ENCODE measurements at places on chromosomes 12 and 14.

DNA sequence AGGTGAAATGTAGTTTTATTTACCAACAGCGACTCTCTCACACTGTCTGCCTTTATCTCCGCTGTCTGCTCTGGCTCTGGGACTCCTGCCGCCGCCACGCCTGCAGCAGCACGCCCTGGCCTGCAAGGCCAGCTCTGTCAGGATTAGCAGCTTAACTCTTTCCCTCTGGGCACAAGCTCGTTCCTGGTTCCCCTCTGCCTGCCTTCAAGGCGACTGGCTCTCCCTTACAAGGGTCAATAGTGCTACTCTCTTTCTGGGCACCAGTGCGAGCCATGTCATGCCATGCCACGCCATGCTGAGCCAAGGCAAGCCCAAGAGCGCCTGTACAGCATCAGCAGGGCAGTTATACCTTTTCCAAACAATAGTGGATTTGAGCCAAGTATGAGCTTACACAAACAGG lies 3.6 kb upstream of the CLEC2B start:
- DNase-seq, result no peak

DNA sequence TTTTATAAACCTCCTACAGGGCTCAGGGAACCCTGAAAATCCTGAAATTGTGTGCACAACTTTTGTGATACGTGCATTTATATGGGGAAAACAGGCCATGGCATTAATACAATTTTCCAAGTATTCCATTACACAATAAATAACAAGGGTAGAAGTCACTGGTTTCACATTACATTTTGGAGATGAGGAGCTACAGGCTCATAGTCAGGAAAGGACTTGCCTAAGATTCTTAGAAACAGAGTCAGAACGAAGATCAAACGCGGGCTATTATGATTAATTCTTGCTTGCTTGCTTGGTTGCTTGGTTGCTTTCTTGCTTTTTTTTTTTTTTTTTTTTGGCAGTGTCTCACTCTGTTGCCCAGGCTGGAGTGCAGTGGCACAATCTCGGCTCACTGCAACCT lies 16.7 kb downstream of the NOS1 start:
- DNase-seq, result no peak

- no peak for DNase-seq
Measured at GRCh38 chr12:61523276-61523992, 736.8 kb upstream of the USP15 start.

DNA sequence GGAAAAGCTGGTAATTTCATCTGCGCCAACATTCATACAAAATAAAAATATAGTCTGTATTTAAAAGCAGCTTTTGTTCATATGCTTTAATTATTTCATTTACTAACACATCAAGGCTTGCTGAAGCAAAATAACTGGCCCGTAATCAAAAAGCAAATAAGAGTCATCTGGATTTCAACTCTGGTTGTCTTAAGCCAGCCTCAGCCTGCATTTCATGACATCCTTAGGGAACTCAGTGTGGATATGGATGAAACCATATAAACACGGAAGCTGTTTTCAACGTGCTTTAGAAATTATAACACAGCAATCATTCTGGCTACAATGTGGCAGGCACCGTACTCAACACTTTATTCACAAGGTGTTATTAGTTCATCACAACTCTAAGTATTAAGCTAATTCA lies 852 bp downstream of the COX16 start:
- peak; percentile 29 for DNase-seq

DNA sequence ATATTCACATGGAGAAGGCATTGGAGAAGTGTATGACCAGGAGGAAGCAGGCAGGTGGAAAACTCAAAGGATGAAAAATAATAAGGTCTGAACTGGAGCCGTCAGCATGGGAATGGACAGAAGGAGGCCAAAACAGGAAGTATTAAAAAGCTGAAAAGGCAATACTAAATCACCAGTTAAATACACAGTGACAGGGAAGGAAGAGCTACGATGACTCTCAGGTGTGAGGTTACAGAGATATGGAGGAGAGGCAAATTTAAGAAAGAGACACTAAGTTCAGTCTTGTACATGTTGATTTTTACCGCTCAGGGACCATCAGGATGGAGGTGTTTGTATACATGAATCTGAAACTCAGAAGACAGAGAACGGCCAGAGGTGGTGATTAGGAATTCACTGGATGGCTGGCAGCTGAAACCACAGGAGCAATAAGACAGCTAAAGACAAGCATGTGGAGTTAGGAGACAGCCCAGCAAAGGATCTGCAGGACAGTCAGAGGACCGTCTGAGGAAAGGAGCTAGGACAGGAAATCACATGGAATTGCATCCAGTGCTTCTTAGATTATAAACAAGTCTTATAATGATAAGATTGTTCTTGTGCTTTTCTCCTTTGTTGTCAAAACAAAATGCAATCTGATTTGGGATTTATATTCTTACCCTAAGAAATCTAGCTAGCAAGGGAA lies 33.9 kb upstream of the CDKN3 start:
- DNase-seq, result no peak

GRCh38 chr12:74170645-74171477 lies 366.8 kb upstream of the ATXN7L3B start:
- DNase-seq, result no peak

GRCh38 chr14:99320621-99321235 lies 48.7 kb upstream of the BCL11B start:
- DNase-seq, result no peak

DNA sequence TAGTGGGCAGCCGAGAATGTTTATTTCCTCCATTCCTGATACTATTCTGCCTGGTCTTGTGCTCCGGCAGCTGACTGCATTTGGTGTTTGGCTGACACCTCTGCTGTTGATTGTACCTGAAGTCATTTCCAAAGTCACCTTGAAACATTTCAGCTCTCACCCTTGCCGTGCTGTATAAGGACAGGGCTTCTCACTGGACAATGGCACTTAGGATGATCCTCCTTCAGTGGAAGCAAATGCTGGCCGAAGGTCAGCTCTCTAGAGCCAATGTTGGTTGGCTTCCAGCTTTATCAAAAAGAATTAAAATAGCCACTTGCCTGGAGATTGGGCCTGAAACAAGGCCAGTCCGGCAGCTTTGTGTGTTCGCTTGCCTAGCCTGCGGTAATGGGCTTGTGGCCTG lies 44.0 kb downstream of the ACACB start:
- DNase-seq, result no peak

DNA sequence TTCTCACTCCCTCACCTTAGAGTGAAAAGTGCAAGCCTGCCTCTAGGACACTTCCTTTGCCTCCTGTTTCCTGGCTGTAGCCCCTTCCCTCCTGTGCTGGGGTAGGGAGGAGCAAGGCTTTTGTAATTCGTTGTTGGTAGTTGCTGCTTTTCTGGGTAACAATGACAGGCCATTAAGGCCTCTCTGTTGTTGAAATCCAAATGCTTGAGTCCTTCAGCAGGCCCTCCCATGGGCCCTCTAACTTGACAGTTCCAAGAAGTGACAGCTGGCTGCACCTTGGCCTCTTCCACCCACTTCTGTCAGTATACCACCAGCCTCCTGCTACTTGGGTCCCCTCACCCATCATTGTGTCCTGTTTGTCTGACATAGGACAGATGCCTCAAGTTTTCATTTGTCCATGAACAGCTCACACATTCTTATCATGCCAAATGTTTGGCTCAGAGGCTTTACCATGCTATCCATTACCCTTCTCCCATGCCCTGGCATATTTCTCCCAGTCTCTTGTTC lies 103.7 kb upstream of the PDE3A start:
- DNase-seq, result no peak

DNA sequence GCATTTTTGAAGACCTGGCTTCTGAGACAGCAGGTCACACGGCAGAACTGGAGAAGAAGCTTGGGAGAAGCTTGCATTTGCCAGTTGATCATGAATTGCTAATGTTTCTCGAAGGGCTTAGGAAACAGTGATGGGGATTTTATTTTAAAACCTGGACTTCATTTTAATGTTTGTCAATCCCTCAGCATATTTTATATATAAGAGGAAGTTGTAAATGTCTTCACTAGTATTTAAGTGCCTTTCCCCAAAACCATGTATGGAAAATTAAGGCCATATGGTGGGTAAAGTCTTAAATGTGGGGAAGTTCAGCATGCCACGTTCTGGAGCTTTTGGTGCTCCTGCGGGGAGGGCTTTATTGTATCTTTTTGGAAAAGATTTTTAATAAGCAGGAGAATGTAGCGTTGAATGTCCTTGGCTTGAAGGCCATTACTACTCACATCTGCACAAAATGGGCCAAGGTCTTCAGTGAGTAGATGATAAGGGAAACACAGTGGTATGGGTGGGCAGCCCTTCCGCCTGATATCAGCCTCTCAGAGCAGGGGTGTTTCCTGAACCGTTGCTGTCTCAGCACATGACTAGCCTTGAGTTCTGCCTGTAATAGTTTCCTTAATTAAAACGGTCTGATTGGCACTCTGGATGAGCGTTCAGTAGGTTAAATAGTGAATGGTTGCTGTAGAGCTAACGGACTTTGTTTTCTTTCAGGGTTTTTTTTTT lies 511.4 kb downstream of the PCNX1 start:
- no peak for DNase-seq

DNA sequence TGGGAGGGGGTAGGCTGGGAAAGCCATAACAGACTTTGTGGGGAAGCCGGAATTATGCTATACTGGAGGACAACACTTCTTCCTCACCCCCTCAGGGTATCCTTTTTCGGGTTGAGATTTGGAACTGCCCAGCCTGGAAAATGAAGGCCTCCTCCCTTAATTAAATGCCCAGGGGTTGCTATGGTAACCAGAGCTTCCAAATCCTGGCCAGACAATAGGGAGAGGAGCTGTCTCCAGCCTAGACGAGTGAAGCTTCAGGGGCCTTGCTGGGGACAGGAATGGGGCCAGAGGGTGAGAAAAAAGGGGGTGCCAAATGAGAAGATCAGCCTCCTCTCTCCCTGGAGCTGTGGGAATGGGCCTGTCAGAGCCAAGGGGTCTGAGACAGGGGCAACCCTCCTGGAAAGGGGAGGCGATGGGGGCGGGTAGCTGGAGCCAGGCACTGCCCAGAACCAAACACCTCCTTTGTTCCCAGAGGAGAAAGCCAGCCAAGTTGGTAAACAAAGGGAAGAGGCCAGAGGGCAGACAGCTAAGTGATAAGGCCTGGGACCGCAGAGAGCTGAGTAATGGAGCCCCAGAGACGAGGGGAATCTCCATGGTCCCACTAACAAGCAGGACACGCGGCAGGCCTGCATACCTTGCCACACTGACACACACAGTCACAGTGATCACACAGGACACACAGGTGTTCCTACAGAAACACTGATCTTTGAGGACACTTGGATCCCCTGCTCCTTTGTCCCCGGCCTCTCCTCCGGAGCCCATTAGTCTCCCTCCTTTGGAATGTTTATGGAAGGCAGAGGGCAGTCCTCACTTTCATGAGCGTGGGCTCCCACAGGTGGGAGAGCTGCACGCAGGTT lies 17.9 kb upstream of the RND1 start:
- no peak for DNase-seq

GRCh38 chr12:1305063-1305434 lies 289.3 kb downstream of the FBXL14 start:
- DNase-seq, result peak; percentile 66

GRCh38 chr12:31899109-31899508 lies 60.1 kb upstream of the RESF1 start:
- DNase-seq, result no peak

DNA sequence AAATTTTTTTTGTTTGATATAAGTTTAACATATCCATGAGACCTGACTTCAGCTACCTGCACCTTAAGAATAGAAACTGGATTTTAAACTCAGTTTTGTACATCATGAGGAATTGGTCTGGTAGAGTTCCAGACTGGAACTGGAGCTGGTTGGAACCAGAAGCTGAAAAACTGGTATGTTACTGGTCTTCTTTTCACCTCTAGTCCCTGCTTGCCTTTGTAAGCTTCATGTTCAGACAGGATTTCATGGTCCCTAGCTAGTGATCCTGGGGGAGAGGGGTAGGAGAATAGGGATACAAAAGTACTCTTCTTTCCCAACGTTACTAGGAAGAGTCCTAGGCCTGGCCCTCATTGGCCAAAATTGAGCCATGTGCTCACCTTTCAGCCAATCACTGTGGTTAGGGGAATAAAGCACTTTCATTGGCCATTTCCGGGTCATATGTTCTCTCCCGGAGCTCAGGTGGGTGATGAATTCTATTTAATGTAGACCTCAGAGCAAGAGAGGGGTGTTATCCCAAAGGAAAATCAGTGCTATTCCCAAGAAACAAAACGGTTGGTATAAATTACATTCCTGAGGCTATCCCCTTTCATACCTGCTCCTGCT lies 36.9 kb upstream of the APPL2 start:
- DNase-seq, result no peak

DNA sequence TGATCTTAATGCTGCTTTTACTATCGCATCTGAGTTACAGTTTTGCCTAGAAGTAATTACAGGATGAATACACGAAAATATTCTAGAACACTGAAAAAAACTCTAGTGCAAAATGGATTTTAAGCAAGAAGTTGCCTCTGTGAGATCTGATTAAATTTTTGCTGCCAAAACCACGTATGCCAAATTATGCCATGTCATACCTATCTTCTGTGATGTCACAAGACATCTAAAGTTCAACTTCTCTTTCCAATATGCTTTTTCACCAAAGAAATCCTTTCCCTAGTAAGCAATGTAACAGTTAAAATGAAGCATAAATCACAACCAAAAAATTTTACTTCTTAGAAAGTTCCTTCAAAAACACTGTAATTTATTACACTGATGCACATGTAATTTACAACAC lies 39.6 kb downstream of the HECTD4 start:
- DNase-seq, result no peak

- DNase-seq, result peak; percentile 25
Measured at GRCh38 chr14:53999061-53999488, 42.5 kb upstream of the BMP4 start.

DNA sequence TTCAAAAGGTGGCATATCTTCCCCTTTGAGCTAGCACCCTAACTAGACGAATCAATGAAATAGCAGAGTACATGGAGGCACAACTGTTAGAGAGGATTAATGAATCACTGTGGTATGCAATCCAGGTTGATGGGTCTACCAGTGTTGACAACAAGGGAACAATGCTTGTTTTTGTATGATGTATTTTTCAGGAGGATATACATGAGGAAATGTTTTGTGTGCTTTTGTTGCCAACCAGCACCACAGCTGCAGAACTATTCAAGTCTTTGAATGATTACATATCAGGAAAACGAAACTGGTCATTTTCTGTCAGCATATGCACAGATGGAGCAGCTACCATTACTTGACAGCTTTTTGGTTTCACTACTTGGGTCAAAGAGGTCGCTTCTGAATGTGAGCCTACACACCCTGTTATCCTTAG lies 142.6 kb downstream of the GPHN start:
- peak; percentile 47 for DNase-seq

DNA sequence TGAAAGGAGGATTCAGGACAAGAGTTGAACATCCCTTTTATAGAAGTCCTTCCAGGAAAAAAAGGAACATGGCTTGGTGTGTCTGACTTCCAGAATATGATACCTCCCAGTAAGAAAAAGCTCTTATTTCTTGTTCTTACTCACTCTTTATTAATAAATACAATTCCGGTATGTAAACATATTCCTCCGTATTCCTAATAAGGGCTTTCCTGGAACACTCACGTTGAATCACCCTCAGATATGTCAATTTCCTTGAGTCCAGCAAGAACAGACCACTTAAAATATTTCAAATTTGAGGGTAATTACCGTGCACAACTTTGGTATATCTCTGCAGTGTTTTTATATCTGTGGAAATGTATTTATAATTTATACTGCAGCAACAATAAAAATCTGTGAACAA lies 385.6 kb downstream of the SYT1 start:
- no peak for DNase-seq

GRCh38 chr12:113291586-113291985 lies 43.3 kb downstream of the SLC8B1 start:
- DNase-seq, result no peak

GRCh38 chr14:93073358-93073707 lies 42.4 kb downstream of the ITPK1 start:
- no peak for DNase-seq
